ENCODE measurements at places on chromosomes 16 and 17.

- DNase-seq: no peak
Observed at GRCh38 chr16:963913-964312, 6.9 kb downstream of the LMF1 start.

GRCh38 chr16:86019446-86020047 is 120.6 kb downstream of the IRF8 start:
- no peak for DNase-seq

- DNase-seq: no peak
Observed at GRCh38 chr16:1102921-1103635, 7.0 kb upstream of the C1QTNF8 start.

DNA sequence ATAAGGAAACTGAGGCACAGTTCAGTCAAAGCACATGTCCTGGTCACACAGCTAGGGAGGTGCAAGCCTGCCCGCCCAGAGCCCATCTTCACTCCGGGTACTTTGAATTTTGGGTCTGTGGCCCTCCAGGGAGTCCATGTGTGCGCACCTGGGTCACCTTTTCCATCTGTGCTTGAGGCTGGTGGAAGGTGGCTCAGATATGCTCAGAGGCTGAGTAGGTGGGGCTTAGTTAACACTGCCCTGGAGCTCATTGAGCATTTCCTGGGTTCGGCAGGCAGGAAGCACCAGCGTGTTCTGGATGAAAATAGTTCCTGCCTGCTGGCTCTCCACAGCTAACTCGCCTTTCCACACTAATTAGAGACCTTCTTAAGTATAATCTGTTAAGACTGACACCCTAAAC is 19.2 kb downstream of the FAM234A start:
- DNase-seq: no peak

GRCh38 chr17:80646328-80646727 is 101.7 kb downstream of the RPTOR start:
- DNase-seq: no peak

DNA sequence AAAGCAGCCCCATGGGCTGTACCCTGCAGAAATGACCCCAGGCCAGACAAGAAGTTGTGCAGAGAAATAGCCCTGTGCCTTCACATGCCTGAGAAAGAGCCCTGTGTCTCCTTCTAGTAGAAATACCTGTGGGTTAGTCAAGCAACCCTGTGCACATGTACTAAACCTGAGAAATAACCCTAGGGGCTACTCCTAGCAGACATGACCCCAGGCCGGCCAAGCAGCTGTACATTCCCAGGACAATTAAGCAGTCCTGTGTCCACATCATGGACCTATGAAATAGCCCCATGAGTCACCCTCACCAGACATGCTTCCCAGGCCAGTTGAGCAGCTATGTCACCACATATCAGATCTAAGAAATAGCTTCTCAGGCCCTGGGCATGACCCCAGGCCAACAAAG is 519.7 kb upstream of the CA10 start:
- no peak for DNase-seq

DNA sequence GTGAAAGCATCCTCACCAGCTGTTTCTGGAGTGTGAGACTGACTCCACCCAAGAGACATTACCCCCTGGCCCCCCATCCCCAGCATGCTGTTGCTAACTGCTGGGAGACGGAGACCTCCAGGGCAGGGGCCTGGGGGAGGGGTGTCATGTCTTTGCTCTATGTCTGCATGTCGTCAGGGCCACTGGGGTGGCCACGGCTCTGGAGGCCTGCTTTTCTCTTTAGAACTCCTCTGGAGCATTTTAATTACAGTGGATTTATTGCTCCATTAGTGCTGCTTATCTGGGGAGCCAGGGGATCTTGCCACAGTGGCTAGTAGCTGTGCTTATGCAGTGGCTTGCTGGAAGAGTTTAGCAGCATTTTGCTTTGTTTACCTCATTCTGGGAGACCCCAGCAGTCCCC is 32.3 kb downstream of the CLEC16A start:
- no peak for DNase-seq

DNA sequence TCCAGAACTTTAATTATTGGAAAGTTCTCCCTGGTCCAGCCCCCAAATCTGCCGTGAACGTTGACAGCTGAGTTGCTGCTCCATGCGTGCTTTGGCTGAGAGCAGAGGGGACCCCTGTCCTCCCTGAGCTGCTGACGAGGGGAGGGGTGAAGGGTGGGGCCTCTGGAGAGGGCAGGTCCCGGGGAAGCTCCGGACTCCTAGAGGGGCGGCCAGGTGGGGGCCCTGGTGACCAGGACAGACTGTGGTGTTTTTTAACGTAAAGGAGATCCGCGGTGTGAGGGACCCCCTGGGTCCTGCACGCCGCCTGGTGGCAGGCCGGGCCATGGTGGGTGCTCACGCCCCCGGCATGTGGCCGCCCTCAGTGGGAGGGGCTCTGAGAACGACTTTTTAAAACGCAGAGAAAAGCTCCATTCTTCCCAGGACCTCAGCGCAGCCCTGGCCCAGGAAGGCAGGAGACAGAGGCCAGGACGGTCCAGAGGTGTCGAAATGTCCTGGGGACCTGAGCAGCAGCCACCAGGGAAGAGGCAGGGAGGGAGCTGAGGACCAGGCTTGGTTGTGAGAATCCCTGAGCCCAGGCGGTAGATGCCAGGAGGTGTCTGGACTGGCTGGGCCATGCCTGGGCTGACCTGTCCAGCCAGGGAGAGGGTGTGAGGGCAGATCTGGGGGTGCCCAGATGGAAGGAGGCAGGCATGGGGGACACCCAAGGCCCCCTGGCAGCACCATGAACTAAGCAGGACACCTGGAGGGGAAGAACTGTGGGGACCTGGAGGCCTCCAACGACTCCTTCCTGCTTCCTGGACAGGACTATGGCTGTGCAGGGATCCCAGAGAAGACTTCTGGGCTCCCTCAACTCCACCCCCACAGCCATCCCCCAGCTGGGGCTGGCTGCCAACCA is at the start of gene MC1R:
Gene MC1R, plus strand, starts transcription at position 410 of the 895 bp plus-strand sequence. Its CDS starts 397 bp downstream, at position 807.
- DNase-seq: peak; percentile 46

- DNase-seq: peak; percentile 67
Observed at GRCh38 chr16:17469011-17469740, 1.6 kb downstream of the XYLT1 start.

DNA sequence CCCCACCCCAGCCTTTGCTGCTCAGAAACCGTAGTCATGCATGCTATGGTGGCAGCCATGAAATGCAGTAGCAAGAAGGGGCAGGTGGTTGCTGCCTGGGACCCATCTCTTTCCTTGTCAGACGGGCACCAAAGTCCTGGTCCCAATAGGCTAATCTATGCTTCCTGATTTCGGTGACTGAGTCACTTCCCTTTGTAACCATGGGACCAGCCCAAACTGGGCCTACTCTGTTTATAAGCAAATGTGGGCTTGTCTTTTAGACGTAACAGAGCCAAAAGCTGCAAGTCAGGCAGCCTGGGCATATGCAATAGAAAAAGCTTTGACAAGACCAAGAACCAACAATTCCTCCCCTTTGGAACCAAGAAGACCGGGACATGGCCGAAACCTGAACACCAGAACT is 99.1 kb upstream of the RBBP6 start:
- no peak for DNase-seq

DNA sequence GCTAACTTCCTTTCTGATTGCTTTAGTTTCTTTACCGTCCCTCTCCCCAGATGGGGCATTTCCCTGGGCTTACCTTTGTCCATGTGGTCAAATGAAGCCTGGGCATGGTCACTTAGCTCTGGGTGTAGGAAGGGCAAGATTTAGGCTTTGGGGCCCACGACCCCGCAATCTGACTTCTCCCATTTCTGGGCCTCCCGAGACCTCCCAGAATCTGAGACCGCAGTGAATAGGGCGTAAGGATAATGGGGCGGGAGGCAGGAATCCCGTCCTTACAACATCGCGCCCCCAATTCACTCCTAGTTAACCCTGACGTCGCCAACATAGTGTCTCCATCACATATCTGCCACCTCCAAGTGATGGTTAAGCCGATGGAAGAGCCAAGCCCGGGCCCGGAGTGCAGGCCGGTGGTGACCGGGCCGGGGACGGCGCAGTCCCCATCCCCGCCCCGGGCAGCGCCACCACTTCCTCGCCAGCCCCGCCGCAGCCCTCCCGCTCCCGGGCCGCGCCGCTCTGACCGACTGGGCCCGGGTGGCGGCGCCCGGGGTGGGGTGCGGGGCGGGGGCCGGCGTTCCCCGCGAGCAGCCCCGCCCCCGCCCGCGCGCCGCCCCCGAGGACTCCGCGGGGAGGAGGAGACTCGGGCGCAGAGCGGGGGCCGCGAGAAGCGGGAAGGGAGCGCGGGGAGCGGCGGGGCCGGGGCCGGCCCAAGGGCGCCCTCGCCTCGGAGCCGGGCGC is at the start of gene RHBDL3:
Gene RHBDL3, plus strand, starts transcription at position 641 of the 732 bp plus-strand sequence. CDS start 358 bp downstream, outside the sequence.
- no peak for DNase-seq

DNA sequence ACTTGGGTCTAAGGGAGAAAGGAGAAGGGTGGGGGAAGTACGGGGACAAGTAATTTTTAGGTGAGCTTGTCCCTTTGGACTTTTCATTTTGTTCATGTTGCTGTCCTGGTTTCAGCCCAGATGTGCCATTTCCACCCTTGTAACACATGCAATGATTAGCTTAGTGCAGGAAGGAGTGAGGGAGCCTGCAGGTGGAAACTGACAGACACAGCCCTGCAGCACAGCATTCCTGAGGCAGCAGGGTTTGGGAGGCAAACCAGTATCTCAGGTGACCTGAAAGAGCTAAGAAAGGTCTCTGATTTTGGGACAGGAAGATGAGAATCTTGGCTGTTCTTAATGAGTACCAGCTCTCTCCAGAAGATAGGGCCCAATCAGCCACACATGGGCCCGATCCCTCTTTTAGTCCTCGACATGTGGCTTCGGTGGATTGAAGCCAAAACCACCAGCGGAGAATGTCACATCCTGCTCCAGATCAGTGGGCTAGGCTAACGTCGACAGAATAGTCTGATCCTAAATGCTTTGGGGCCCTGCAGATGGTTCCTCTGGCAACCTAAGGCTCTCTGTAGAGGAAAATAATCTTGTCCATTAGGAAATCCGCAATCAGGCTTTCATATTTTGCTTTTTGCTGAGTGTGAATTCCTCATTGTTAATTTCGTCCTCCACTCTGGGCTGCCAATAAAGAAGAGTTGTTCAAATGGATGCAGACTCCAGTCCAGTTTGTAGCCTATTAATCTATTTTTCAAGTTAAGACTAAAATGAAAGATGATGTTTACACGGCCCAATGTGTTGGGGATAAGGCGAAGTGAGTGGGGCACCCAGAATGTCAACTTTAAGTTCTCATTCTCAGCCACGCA is 3.8 kb upstream of the RNF157 start:
- DNase-seq: no peak

GRCh38 chr17:77802333-77802615 is 156.2 kb upstream of the TNRC6C start:
- no peak for DNase-seq

DNA sequence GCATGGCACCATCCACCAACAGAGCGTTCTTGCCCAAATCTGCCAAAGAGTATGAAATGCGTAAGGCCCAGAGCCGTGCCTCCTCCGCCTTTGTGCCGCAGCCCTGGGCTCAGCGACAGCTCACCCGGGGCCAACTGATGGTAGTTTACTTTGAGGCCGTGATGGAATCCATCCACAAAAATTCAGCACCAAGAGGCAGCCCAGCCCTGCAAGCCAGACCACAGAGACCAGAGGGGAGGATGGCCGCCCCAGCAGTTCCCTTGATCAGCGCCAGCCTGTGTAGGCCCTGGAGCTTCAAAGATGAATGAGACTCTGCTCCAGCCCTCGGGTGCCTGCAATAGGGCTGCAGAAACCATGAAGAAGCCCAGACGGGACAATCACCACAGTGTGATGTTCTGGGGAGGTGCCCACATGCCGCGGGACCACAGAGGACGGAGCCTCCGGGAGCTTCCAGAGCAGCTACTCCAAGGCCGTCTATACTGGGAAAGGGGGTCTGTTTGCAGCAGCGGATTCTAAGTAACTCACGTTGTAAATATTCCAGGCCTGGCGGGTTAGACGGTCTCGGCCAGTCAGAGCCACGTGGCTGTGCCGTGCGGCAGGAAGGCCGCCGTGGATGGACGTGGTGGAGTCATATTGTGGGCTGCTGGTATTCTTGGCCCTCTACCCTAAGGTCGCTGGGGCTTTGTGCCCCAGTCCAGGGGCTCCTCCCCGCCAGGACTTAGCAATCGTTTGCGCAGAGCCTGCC is 80.3 kb downstream of the RBFOX3 start:
- DNase-seq: no peak

- DNase-seq: no peak
Observed at GRCh38 chr17:3961564-3962047, 2.6 kb downstream of the ATP2A3 start.

GRCh38 chr16:81595629-81596292 is 151.2 kb downstream of the CMIP start:
- DNase-seq: no peak

DNA sequence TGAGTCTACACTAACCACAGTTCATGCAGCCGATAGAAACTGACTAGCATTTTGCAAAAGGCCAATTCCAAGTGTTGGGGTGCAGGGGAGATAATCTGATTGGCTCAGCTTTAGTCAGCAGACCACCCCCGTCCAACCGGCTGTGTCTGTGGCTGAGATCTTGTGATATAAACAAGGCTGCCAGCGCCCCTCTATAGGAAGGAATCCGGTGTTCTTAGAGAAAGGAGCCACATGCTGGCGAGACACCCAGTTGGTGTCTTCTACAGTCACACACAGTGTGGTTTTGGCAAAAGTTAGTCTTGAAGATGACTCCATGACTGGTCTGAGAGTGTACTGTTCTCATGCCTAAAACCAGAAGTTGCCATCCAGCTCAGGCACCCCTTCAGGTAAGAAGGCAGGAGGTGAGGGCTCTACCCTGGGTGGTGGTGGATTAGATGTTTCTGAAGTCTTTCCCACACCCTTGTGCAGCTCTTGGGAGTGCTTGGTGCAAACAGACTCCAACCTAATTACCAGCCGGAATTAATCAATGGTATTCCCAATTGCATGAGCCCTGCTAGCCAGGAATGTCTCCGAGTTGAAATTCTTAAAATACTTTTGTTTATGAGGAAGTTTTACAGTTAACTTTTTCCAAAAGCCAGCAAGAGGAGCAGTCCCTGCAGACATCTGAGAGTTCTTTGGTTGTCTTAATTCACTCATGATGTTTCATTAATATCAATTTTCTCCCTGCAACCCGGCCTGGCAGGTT is 172.3 kb upstream of the IRX6 start:
- DNase-seq: no peak

GRCh38 chr16:47416869-47417268 is 44.0 kb downstream of the ITFG1 start:
- no peak for DNase-seq

DNA sequence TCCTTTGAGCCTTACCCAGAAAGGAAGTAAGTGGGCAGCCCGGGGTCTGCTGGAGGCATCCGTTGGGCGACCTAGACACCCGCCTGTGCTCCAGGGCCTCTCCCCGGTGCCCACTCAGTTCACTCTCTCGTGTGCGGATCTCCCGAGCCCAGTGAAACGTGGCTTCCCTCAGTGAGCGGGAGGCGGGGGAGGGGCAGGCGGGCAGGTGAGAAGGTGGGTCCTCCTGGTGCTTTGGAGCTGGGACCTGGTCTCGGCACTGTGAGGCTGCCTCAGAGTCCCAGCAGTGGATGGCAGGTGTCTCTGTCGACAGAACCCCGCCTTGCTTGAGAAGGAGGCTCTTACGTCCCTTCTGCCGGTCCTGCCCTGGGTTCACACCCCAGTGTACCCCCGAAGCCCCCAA is 8.0 kb downstream of the ZNF276 start:
- no peak for DNase-seq

GRCh38 chr17:9828296-9829295 is 2.9 kb downstream of the GLP2R start:
- no peak for DNase-seq

- DNase-seq: no peak
Observed at GRCh38 chr16:85407-85782, 7.4 kb downstream of the MPG start.
